ENCODE measurements at places on chromosomes 4 and X.

DNA sequence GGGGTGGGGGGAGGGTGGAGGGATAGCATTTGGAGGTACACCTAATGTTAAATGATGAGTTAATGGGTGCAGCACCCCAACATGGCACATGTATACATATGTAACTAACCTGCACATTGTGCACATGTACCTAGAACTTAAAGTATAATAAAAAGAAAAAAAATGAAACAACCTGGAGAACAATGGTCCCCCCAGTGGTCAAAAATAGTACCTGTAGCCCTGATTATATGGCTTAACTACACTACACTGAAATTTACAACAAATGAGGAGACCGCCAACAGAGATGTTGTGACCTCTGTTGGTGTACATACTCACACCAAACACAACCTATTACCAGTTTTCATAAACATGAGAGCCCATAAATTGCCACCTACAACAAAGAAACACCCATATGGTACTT is 7.3 kb upstream of the MAGEE1 start:
- no peak for DNase-seq

DNA sequence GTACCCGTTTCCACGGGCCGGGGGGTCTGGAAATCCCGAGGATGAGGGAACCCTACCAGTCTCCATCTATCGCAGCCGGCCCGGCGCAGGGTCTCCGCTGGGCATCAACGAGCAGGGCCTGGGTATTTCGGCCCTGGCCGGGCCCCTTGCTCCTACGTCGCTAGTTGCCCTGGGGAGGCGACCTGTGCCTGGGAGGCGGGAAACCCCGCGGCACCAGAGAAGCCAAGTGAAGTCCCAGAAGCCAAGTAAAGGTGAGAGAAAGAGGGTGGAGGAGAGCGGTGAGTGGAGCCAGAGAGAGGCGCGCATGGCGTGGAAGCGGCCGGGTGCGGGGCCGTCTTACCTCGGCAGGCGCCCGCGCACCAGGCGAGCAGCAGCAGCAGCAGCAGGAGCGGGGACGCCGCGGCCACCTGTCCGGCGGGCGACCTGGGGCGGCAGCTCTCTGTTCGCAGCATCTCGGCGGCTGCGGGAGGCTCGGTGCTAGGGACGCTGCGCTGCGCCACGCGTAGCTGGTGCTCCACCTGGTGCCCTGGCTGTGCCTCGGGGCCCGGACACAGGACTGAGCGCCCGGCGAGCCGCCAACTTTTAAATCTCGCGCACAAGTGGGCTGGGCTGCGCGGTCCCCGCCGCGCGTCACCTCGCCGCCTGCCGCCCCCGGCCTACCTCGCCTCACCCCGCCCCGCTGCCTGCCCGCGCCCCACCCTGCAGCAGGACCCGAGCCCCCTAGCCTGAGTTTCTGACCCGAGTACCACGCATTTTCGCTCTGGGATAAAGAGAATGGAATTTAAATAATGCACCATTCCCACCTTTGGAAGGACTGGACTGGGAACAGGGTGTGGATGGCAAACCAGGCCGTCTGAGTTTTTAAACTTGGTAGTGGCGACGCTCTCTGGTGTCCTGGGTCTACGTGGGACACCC is at the start of gene NMU:
TSS of gene NMU (minus strand) at position 558 of the 915 bp plus-strand sequence. CDS start at position 452, 106 bp downstream.
- peak; percentile 11 for DNase-seq

- no peak for DNase-seq
Measured at GRCh38 chr4:94534401-94535312, 82.9 kb downstream of the PDLIM5 start.

- DNase-seq: no peak
Measured at GRCh38 chr4:89598602-89599001, 238.4 kb downstream of the SNCA start.
